Forelimb muscle (tissue), 1 donor: ENCODE measurements at places on chromosomes 1 and 21. TPM values are rescaled to one million over a fixed set of nuclear protein-coding genes. Genes with fewer than 3 reads are reported as not detected.

GRCh38 chr1:66351913-66352312 is 182.0 kb upstream of the SGIP1 start:
- no peak for DNase-seq

DNA sequence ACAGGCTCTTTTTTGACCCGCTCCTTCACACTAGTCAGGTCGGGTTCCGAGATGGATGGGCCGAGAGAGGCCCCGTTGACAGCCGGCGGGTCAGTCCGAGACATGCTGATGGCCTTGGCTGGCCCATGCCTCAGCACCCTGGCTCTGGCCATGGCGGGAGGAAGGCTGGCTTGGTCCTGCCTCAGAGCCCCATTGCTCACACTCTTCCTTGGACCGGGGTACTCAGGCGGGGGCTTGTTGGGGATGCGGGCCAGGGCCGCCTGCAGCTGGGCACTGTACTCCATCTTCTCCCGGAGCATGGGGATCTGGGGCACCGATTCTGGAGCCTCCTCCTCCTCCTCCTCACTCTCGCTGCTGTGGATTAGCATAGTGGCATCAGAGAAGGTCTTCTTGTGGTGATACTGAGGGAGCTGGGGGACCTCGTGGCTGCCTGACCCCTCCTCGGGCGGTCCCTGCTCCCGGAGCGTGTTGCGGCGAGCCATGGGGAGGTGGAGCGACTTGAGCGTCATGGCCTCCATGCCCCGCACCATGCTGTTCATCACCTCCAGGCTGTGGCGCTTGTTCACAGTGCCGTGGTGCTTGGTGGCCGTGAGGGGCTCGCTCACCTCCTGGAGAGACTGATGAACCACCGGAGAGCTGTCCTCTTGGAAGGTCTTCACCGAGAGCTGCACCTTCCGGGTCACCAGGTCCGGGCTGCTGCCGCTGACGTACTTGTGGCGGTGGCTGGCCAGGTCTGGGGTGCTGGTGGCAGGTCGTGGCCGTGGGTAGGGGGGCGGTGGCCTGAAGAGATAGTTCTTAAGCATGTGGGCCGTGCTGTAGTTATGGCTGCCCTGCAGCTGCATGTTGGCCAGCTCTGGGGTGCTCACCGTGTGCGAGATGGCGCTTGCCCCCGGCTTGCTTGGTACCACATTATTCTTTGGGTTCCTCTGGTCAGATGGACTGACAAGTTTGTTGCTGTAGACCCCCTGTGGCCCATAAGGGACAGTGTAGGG is 102.7 kb downstream of the SMYD2 start:
- DNase-seq = no peak

DNA sequence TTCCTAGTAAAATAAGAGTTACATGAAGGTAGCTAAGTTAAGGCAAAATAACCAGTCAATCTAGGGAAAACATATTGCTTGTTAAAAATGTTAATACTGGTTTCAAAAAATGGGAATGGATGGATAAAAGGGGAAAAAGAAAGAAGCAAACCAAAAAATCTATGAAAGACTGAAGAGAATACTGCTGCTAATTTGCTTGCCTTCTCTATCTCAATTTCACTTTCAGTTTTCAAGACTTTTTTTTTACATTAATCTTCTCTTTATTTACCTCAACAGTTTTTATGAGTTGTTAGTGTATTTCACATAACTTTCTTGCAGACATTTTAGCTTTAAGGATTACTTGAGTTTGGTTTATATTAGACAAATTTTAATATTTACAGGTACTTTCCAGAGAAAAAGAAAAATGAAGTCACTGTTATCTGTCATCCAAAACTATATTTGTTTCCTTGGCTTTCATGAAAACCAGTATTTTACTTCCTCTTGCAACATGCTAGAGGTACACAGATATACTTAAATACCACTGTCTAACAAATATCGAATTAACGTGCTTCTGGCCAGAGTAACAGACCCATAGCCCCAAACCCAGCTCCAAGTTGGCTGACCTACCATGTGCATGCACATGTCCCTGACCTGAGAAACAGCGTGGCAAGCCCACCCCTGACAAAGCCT is 70.7 kb downstream of the COL24A1 start:
- no peak for DNase-seq

GRCh38 chr1:27687906-27688305 is 15.9 kb upstream of the IFI6 start:
- DNase-seq = no peak

- no peak for DNase-seq
These were observed 70.2 kb downstream of the SH3GLB1 start for GRCh38 chr1:86774305-86775295.

DNA sequence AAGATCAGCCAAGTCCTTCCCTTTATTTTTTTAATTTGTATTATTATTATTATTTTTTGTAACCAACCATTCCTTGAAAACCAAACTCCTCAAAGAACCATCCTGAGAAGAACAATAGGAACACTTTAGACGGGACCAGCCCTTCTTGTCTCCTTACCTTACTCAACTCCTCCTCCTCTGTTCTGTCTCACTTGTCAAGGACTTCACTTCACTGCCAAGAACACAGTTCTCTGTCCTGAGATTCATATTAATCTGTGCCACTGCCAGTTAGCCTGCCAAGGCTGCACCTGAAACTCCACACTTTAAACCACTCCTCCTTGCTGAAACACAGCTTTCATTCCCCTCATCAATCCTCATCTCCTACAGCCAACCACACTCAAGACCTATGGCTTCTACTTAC is 73.8 kb upstream of the ATP1A1 start:
- DNase-seq = no peak

- no peak for DNase-seq
These were observed 37.0 kb upstream of the ATP2B4 start for GRCh38 chr1:203589595-203589994.

DNA sequence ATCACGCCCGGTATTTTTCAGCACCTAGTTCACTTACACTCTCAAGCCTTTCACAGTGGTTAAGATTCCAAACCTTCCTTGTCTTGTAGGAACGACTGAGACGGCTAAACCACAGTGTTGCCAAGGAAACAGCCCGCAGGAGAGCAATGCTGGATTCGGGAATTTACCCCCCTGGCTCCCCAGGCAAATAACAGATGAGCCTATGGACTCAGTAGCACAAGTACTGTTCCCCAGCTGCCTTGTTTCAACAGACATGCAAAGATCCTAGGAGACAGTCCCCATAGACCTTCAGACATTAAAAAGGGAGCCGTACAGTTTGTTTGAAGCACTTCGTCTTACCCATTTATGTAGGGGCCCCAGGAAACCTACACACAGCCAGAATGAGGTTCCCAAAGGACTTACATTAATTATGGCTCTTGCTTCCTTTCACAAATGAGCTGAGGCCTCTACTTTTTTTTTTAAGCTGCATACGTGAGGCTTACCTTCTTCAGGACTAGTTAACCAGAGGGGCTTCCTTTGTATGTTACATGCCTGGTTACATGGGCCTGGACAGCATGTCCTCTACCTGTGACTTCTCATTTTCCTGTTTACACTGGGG is 2.7 kb downstream of the SNAPIN start:
- DNase-seq = no peak

DNA sequence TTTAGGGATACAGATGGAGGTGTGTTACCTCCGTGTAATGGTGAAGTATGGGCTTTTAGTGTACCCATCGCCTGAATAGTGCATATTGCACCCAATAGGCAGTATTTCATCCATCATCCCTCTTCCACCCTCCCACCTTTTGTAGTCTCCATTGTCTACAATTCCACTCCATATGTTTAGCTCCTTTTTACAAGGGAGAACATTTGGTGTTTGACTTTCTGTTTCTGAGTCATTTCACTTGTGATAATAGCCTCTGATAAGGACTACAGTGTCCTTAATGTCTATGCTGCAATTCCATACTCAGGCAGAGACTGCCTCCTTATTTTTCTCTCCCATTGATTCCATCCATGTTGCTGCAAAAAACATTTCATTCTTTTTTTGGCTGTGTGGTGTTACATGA is 48.7 kb downstream of the OVGP1 start:
- no peak for DNase-seq

GRCh38 chr1:180585994-180586359 is 27.2 kb downstream of the OVAAL start:
- DNase-seq = no peak

Gene ATP1A4
- polyA plus RNA-seq = 2.8 TPM

Gene KRTAP19-6
- polyA plus RNA-seq = not detected

Gene NUP210L
- 0.03 TPM for polyA plus RNA-seq

Gene ALPL
- 3.0 TPM for polyA plus RNA-seq

Gene LRRC7
- 19.6 TPM for polyA plus RNA-seq

Gene SLC35F3
- 0.53 TPM for polyA plus RNA-seq
